ENCODE measurements at places on chromosomes 5 and 9.

GRCh38 chr5:154303133-154303532 is 112.6 kb downstream of the GALNT10 start:
- no peak for DNase-seq

DNA sequence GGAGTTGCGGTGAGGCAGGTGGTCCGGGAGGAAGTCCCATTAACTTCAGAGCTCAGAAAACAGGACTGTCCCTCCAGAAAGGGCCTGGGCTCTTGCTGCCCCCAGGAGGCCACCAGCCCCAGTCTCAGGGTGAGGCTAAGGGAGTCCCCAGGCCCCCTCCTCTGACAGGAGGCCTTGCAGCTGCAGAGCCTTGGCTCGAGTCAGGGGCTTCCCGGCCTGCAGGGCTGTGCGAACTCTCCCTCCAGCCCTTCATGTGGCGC is 3.2 kb upstream of the STPG3 start:
- no peak for DNase-seq

DNA sequence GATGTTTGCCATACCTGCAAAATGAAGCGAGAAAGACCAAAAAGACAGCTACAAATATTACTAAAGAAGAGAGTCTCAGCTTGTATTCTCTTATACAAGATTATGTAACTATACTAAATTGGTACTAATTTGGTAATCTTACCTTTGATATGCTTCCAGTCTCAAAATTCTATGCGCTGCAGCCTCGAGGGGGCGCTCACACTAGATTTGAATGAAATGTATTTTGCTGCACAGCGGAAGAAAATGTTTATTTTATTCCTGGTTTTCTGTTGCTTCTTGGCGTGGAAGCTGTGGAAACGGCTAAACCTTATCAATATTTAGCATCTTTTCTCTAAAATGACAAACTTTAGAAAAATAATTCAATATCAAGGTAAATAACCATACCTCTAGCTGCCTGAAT is 267.0 kb upstream of the NUDT12 start:
- no peak for DNase-seq

- no peak for DNase-seq
Measured at GRCh38 chr9:119963258-119963797, 594.1 kb upstream of the BRINP1 start.

GRCh38 chr5:170143091-170143490 is 37.4 kb downstream of the FOXI1 start:
- no peak for DNase-seq

DNA sequence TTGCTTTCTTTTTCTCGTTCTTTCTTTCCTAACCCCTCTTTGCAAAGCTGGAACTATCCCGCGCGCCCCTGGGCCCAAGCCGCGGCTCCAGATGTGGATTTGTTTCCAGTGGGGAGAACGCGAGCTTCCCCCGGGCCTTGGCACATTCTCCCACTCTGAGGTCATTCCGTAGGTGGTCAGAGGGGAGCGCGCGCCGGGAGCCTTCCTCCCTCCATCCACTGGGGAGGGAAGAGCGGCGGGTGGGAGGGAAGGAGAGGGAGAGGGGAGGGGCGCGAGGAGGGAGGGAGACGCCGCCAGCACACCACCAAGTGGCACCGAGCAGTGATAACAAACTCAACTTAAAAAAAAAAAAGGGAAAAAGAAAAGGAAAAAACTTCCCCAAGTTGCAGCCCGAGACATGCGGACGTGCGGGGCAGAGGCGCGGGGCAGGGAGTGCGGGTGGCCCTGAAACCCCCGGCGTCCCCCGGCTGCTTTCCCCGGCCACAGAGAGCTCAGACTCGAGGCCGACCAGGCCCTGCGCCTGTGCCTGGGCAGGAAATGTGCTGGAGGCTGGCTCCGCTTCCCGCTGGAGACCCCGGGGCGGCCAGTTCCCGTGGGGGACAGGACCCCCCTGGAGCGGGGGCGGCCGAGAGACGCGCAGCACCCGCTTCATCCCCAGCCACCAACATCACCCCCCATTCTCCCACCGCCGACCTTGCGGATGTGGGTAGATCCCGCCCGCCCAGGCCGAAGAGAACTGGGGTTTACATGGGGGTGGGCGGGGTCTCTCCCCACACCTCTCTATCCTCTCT is 3.1 kb downstream of the IER5L start:
- no peak for DNase-seq

DNA sequence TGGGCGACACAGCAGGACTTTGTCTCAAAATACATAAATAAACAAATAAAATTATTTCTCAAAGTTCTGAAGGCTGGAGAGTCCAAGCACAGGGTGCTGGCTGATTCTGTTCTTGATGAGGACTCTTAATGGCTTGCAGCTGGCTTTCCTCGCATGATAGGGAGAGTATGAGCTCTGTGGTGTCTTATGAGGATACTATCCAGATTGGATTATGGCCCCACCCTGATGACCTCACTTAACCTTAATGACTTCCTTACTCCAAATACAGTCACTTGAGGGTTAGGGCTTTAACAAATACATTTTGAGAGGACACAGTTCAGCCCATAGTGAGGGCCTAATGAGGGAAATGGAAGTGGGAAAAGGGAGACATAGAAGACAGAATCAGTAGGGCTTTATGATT is 87.7 kb downstream of the FOCAD start:
- no peak for DNase-seq

- DNase-seq = no peak
Measured at GRCh38 chr5:143396353-143396940, 7.0 kb downstream of the NR3C1 start.

- no peak for DNase-seq
Measured at GRCh38 chr9:81619353-81620001, 69.9 kb downstream of the TLE1 start.

DNA sequence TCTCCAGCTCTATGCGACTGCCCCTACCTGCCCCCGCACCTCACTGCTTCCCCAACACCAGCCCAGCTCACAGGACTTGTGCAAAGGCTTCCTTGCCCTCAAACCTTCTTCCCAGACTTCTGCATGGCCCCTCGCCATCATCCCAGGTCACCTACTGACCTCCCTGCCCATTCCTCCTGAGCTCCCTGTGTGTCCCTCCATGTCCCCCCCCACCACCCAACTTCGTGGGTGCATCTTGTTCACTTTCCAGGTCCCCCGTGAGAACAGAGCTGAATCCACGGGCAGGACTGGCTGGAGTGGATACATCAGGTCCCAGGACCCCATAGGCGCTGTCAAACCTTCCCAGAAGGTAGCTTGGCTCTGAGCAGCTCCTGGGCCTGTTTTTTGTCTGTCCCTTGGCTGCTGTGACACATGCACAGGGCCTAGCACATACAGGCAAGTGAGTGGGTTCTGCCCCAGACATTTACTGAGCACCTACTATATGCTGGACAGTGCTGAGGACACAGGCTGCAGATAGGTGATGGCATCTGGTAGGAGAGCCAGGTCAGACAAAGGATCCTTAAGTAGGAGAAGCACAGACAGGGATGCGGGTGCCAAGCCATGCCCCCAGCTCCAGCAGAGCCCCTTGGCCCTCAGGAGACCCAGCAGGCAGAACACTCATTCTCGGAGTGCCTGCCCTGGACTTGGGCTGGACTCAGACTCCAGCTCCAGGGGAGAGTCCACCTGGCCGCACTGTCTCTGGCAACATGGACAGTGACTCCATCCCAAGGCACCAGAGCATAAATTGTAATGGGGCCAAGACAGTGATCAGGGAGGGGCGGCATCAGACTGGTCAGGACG is 15.0 kb downstream of the NINJ1 start:
- no peak for DNase-seq

DNA sequence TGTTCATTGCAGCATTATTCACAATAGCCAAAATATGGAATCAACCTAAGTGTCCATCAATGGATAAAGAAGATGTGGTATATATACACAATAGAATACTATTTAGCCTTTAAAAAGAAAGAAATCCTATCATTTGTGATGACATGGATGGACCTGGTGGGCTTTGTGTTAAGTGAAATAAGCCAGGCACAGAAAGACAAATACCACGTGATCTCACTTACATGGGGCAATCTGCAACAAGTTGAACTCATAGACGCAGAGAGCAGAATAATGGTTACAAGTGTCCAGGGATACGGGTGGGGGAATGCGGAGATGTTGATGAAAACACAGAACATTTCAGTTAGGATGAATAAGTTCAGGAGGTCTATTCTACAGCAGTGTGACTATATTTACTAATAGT is 66.4 kb upstream of the ALDH1B1 start:
- DNase-seq = no peak

Data from stimulated activated CD8-positive, alpha-beta memory T cell treated with anti-CD3 and anti-CD28 coated beads, Interleukin-15, amount 100 ng/mL, for 1 hour (primary cell).